ENCODE measurements at places on chromosomes 16 and 17.

DNA sequence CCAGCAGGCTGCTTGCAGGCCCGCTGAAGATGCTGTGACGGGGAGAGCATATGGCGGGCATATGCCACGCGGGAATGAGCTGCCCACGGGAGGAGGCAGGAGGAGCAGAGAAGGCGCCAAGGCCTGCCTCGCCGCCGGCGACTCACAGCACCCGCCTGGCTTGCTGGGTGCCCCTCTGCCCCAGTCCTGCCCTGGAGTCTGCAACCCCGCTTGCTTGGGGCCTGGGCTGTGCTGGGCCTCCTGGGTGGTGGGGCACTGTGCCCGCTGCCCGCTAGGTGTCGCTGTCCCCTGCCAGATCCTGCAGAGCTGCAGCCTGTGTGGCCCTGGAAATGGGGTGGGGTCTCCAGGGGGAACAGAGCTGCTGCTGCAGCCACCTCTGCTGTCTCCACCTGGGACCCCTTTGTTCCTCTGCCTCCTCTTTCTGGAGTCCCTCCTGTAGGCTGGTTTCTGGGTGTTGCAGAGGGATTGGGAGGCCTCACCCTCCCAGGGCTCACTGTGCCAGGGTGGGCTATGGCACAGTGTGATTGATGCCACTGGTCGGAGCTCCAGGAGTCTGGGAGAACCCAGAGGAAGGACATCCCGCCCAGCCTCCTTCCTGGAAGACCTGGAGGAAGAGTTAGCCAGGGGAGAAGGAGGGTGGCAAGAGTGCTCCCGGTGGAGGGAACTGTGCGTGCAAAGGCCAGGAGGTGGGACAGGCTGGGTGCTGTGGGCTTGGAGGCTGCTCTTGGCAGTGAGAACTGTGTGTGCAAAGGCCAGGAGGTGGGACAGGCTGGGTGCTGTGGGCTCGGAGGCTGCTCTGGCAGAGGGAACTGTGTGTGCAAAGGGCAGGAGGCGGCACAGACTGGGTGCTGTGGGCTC, 141.0 kb upstream of the CIBAR2 start:
- H3K4me3 ChIP-seq, result no peak overlapping the region
- no peaks in the 10 kb centered on the region for H3K4me1 ChIP-seq
- DNase-seq, result peak; percentile 17
- H3K36me3 ChIP-seq, result no peaks in the 10 kb centered on the region

- H3K27me3 ChIP-seq, result no peaks in the 10 kb centered on the region
- no peak overlapping the region for H3K4me3 ChIP-seq
- no peaks in the 10 kb centered on the region for H3K36me3 ChIP-seq
- H3K27ac ChIP-seq, result no peak overlapping the region
- H3K4me1 ChIP-seq, result peaks cover 47% of the 10 kb centered on the region
Observed at GRCh38 chr17:79987935-79988184, 47.8 kb downstream of the TBC1D16 start.

DNA sequence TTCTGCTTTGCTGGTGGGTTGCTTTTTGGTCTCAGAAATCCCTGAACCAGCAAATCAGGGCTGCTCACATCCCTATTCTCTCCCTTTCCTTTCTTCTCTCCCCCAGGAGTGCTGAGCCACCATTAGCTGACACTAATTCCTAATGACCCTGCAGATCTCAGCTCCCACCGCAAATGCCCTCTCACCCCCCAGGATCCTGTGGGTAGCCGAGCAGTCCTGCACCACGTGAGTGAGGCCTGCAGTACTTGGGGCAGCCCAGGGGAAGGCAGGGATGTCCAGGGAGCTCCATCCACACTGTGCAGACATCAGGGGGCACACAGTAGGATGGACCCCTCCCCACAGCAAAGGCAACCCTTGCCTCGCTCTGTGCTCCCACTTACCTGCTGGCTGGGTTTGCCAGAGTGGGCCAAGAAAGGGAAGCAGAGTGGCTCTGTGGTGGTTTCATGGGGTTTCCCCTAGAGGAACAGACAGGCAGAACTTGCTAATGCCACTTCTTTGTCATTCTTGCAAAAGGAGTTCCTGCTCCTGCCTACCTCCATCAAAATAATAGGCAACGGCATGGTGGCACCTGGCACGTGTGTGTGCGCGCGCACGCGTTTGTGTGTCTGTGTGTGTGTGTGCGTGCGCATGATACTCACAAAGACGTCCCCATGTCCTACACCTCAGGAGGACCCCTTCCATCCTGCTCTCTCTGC, 135.6 kb downstream of the GAS7 start:
- H3K27ac ChIP-seq, result no peak overlapping the region
- no peak for DNase-seq
- H3K27me3 ChIP-seq, result no peaks in the 10 kb centered on the region

DNA sequence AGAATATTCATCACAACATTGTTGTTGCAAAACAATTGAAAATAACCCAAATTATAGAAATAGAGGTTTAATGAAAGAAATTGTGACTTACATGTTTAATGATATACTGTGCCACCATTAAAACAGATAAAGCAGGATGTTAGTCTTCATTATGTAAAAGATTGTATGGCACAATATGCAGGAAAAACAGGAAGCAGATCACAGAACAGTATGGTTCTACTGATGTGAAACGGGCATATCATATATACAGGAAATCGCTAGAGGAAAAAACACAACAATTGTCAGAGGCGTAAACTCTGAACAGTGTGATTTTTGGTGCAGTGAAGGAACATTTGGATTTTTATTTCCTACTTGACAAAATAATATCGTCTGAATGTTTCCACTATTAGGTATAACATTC, 22.0 kb downstream of the OR3A1 start:
- DNase-seq, result no peak
- no peaks in the 10 kb centered on the region for H3K27me3 ChIP-seq
- H3K36me3 ChIP-seq, result no peaks in the 10 kb centered on the region
- H3K27ac ChIP-seq, result no peak overlapping the region

DNA sequence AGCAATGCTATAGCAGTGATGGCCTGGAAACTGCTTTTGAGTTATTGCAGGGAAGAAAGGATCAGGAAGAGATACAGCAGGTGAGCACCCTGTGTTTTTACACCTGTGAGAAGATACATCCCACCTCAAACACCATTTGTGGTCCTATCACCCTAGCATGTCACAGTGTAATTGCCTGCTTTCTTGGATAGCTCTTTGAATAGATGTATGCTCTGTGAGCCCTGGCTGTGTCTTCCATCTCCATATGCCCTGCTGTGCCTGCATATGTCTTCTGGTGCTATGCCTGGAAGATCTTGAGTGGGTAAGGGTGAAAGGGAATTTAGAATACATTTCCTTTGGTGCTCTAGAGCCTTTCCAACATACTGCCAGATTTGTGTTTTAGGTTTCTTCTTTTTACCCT, 15.5 kb downstream of the HLF start:
- no peaks in the 10 kb centered on the region for H3K4me1 ChIP-seq
- no peaks in the 10 kb centered on the region for H3K27me3 ChIP-seq
- no peak overlapping the region for H3K27ac ChIP-seq
- DNase-seq, result no peak
- no peak overlapping the region for H3K4me3 ChIP-seq
- no peaks in the 10 kb centered on the region for H3K36me3 ChIP-seq

- H3K4me3 ChIP-seq, result no peak overlapping the region
- no peak overlapping the region for H3K27ac ChIP-seq
- DNase-seq, result peak; percentile 39
- H3K4me1 ChIP-seq, result no peaks in the 10 kb centered on the region
- no peaks in the 10 kb centered on the region for H3K27me3 ChIP-seq
Observed at GRCh38 chr17:16818340-16818739, 128.3 kb downstream of the CCDC144A start.
